ENCODE measurements at places on chromosomes 2 and 18. TPM values are rescaled to one million over a fixed set of nuclear protein-coding genes. Genes with fewer than 3 reads are reported as not detected.

- no peak for DNase-seq
These were observed 230.6 kb downstream of the DOK6 start for GRCh38 chr18:69631281-69631680.

TET3 gene
- 26.9 TPM for total RNA-seq

LHCGR gene
- total RNA-seq: 0.26 TPM

GRCh38 chr18:61154866-61155265, 178.4 kb upstream of the CDH20 start:
- no peak for DNase-seq

- DNase-seq: no peak
These were observed 237.4 kb downstream of the CAMKMT start for GRCh38 chr2:44599130-44599529.

DNA sequence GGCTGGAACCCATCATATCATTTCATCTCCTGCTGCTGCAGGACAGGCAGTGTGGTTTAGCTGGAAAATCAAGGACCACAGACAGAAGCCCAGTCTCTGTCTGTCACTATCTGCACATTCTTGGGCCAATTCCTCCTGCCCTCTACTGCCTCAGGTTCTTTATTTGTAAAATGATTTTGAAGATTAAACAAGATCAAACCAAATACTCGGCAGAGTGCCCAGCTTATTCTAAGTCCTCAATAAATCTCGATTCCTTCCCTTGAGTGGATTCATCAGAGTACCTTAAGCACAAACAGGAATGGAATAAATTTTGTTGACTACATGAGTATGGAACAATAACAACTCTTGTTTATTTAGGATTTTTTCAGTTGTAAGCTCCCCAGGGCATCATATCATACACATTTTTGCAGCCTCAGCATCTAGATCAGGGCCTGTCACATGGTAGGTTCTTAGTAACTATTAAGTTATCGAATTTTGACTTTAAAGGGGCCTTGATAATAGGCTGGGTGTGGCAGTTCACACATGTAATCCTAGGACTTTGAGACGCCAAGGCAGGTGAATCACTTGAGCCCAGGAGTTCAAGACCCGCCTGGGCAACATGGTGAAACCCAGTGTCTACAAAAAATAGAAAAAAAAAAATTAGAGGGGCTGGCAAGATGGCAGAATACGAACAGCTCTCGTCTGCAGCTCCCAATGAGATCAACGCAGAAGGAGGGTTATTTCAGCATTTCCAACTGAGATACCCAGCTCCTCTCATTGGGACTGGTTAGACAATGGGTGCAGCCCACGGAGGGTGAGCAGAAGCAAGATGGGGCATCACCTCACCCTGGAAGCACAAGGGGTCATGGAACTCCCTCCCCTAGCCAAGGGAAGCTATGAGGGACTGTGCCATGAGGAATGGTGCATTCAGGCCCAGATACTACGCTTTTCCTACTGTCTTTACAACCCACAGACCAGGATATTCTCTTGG, 11.1 kb downstream of the RHOB start:
- no peak for DNase-seq

DNA sequence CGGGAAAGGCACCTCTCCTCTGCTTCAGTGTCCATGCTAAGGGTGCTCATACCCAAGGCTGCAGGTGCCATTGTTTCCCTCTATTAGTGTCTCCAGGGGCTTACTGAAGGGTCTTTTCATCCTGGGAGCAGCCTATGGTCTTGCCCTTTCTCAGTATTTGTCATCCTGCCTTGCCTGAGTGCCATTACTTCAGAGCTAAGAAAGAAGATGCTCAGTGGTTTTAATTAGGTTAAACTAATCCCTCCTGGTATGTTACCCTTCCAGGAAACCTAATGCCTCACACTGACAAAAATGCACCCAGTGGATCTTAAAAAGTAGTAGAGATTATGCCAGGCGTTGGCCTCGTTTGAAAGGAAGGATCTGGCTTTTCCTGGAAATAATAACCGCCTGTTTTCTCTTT, 151.4 kb downstream of the LRRTM1 start:
- no peak for DNase-seq

DNA sequence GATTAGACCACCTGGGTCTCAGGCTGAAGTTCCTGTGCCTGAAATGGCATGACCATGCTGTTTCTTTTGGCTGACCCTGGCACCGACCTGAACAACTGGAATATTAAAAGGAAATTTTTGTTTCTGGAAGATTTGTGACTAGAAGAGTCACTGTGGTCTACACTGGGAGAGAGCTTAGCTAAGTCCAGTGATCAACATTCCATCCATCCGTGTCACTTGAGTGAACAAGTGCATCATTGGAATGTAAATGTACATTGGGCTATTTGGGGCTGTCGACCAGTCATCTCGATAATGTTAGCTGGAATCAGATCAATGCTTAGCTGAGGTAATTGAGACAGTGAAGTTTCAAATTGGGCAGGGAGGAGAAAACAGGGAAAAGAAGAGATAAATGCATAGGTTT, 95.4 kb upstream of the CCDC85A start:
- no peak for DNase-seq

GCG gene
- not detected for total RNA-seq

DNA sequence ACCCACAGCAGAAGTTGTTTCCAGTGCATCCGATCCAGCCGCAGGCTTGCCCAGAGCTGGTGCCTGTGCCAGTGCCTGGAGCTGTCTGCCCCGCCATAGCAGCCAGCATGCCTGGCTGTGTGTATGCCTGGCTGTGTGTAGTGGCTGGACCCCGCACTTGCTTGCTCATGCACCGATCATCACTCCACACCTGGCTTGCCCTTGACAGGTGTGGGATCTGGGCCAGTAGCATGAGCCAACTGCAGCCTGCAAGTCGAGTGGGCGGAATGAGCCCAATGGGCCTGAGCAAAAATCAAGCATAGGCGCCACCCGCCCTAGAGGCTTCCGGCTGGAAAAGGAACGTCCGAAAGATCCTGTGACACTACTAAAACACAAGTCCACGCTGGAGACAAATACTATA, 74.5 kb downstream of the EPB41L3 start:
- DNase-seq: no peak

- no peak for DNase-seq
These were observed 46.2 kb upstream of the TRIM43B start for GRCh38 chr2:95530734-95531133.

DSC2 gene
- total RNA-seq: 13.5 TPM

PHLPP1 gene
- 29.2 TPM for total RNA-seq

GPR45 gene
- total RNA-seq: not detected

DNA sequence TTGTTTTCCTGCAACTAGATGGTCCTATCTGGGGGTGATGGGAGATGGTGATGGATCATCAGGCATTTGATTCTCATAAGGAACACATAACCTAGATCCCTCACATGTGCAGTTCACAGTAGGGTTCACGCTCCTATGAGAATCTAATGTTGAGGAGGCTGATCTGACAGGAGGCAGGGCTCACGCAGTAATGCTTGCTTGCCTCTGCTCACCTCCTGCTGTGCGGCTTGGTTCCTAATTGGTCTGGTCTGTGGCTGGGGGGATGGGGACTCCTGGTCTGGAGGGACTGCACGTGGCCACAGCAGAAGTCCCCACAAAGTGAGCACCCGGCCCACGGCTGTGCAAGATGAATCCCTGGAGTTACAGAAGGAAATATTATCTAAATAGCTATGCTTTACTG, 11.3 kb downstream of the MC5R start:
- DNase-seq: no peak

DNA sequence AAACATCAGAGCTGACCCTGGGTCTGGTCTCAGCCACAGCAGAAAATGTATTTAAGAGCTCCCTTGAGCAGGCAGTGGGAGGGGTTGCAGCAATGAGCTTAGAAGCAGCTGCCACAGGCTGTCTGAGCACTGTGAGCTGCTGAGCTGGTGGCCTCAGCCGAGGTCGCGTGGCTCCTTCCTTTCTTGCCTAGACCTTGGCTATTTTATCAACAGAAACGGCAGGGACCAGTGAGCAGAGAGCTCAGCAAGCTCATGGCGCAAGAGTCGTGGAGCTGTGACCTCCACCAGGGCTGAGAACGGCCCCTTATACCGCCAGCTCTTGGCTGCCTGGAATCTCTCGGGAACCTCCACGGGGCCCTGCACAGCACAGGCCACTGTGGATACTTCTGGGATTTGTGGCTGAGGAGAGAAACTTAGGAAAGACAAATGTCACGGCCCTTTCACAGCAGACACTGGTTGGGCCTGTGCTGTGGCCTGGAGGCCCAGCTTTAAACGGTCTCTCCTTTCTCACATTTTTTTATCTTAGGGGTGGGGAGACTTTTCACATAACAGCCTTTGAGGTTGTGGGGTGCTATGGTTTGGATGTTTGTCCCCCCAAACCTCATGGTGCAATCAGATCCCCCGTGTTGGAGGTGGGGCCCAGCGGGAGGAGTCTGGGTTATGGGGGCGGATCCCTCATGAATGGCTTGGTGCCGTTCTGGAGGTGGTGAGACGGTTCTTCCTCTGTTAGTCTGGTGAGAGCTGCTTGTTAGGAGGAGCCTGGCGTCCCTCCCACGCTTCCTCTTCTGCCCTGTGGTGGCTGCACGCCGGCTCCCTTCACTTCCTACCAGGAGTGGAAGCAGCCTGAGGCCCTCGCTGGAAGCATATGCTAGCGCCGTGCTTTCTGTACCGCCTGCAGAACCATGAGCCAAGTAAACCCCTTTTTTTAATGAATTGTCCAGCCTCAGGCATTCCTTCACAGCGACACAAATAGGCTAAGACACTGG, 1.7 kb downstream of the ALLC start:
- DNase-seq: peak; percentile 75

UGT1A10 gene
- total RNA-seq: not detected

TMEM182 gene
- 3.7 TPM for total RNA-seq

- no peak for DNase-seq
These were observed 24.9 kb downstream of the OLA1 start for GRCh38 chr2:174223388-174223787.

DNA sequence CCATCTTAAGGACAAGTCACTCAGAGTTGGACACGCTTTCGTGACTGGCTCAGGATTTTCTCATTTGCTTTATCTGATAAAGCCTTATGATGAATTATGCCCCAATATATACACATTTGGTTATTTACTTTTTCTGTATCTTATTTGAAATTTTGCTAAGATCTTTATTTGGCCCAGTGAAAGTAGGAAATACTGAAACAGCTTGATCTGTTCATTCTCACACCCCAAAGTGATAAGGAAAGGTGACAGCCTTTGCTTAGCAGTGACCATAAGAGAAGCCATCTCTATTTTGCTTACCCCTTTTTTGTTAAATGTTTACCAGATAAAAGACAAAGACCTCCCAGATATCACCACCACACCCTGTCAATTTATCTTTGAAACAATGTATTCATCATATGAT, 428.3 kb downstream of the PARD3B start:
- peak; percentile 40 for DNase-seq

GRCh38 chr2:127985735-127986134, 42.1 kb downstream of the SAP130 start:
- no peak for DNase-seq

RIT2 gene
- not detected for total RNA-seq

CFC1B gene
- 0.18 TPM for total RNA-seq

DNA sequence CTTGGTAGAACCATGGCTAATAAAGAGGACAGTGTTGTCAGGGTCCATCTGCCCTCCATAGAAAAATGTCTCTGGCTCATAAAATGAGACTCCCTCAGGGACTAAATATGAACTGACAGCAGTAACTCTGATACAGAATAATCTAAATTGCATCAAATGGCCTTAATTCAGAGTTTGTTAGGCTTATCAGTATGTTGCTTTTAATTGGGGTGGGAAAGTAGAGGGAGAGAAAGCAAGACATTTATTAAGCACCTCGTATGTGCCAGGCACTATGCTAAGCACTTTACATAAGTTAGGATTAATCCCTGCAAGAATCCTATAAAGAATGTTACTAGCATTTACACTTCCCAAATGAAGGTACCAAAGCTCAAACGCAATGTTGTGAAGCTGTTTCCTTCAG, 115.2 kb downstream of the MMADHC start:
- DNase-seq: no peak

REV1 gene
- 45.9 TPM for total RNA-seq

- peak; percentile 51 for DNase-seq
These were observed 43.4 kb downstream of the ZNF516 start for GRCh38 chr18:76451396-76452331.

GRCh38 chr2:140584471-140584870, 1546.3 kb downstream of the LRP1B start:
- no peak for DNase-seq

DNA sequence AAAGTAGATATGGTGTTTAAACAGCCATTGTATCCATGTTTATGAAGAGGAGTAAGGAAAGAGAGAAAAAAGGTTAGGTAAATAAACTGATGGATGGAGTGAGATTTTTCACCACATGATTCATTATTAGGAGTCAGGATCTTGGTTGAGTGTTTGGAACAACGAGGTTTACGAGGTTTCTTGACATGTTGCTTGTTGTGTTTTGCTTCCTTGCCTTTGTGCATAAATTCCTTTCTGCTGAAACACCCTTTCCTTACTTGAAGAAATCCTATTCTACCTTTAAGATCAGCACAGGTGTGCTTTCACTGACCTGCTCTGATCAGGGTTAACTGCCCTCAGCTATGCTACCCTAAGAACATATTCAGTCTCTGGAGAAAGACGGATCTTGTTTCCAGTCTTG, 66.6 kb downstream of the EFEMP1 start:
- DNase-seq: no peak

GFPT1 gene
- total RNA-seq: 42.2 TPM

GRCh38 chr2:158414538-158414937, 42.0 kb downstream of the CCDC148 start:
- no peak for DNase-seq

DNA sequence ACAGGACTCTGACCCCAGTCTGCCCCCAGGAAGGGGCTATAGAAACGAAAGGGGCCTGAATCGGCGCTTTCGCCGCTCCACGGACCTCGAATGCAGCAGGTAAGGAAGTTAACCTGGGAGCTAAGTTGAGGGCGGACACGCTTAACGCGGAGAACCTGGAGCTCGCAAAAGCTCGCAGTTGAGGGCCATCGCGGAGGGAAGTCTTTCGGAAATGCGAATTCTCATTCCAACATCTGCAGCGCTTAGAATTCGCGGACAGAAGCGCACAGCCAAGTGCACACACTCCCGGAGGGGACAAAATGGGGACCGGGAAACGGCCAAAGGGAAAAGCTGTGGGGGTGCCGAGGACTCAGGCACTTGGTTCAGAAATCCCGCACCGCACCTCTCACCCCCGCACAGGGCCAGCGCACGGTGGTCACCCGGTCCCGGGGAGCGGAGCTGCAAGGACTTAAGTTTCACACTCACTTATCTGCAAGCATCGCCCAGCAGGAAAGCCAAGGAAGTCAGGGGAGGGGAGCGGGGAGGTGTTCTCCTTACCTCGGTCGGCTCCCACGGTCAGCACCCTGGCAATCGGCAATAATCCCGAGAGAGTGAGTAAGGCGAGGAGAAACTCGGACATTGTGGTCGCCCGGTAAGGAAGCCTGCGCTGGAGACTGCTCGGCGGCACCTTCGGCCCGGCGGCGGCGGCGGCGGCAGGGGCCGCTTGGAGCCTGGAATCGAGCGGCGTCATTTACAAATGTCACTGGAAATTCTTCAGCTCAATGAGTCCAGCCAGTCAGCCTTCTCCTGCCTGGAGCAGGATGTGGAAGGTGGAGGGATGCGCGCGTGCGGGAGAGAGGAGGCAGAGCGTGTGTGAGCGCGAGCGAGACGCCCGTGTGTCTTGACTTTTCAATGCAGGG, 456 bp downstream of the LRP1B start:
- peak; percentile 84 for DNase-seq

- no peak for DNase-seq
These were observed 174.0 kb downstream of the ASB1 start for GRCh38 chr2:238600506-238601432.

- DNase-seq: no peak
These were observed 293.5 kb downstream of the ARHGAP15 start for GRCh38 chr2:143422681-143423080.

- peak; percentile 73 for DNase-seq
These were observed 96.1 kb upstream of the LMAN1 start for GRCh38 chr18:59454909-59455727.

- no peak for DNase-seq
These were observed 75.7 kb downstream of the TRIM43 start for GRCh38 chr2:95667480-95667879.
